ENCODE measurements at places on chromosomes 3 and 15.

DNA sequence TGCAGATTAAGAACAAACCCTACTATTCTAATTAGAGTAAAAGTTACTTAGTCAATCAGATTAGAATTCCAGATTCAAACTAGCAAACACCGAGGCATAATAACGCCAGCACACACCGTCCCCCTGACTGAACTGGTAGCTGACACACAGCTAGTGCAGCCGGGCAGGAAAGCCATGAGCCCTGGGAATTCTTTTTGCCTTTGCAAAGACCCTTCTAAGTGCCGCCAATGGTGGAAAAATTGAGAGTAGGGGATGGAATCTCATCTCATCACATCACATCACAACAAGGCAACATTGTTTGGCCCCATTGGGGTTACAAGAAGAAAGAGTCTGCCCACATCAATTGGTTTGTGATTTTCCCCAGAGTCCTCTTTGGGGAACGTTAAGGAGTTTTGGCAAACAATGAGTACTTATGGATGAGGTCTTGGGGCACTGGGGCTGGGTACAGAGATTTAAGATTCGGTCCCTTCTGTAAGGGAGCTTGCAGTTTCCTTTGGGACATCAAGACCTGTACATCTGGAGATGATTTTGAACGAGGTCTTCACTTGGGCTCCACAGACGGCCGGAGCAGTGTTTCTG lies 120.4 kb upstream of the MEF2A start:
- DNase-seq: no peak

DNA sequence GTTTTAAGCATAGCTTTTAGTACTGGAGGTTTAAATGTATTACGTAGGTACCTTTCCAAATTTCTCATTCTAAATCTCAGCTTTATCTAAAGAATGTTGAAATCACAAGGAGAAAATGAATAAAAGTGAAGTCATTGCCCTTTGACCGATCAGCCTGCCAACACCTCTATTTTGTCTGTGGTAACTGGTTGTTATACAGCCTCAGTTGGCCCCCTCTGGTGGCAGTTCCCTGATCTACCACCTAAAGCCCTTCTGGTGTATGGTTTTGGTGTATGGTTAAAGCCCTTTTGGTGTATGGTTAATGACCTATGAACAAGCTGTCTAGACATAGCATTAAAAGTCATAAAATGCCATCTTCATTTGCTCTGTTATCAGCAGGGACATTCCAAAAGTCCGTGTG lies 378.2 kb upstream of the AZI2 start:
- DNase-seq: peak; percentile 49

- no peak for DNase-seq
Observed at GRCh38 chr3:43970351-43970750, 271.3 kb upstream of the TOPAZ1 start.

DNA sequence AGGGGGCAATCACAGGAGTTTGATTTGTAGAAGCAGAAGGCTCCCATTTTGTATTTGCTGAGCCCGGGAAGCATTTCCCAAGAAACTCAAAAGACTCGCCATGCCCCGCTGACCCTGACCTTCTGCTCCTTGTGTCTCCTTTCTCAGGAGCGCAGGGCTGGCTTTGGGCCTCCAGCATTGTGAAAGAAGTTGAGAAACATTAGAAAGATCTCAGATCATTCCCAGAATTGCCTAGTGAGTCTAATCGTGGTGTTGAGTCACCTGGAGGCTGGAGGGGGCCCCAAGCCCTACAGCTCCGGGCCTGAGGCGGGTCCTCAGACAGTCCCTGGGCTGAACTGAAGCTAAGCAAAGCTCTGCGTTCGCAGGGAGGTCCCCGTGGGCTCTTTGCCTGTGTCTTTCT lies 10.9 kb upstream of the PIGZ start:
- no peak for DNase-seq

DNA sequence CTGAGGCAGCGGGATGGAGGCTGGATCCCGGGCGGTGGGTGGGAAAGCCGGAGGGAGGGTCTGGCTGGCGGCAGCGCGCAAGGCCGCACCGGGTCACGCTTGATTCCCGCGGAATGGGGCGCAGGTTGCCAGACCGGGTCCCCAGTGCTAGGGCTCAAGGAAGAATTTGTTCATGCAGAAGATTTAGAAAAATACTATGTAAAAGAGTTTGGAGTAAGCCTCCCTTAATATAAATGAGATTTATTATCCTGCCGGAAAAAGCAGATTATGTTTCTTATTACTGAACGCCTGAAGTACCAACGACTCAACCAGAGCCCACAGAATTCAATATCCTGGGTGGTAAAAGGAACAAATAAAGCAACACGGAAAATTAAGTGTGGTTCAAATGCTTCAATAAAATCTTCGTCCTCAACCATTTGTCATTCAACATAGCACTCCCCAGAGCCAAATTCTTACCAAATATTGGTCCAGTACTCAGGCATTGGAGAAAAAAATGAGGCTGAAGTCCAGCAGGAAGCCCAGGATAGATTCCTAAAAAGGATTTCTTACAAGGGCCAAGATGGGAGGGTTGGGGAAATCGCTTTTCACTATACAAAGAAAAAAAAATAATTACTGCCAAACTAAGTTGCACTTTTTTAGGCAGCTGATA lies 1.2 kb upstream of the ZBTB20 start:
- DNase-seq: no peak

DNA sequence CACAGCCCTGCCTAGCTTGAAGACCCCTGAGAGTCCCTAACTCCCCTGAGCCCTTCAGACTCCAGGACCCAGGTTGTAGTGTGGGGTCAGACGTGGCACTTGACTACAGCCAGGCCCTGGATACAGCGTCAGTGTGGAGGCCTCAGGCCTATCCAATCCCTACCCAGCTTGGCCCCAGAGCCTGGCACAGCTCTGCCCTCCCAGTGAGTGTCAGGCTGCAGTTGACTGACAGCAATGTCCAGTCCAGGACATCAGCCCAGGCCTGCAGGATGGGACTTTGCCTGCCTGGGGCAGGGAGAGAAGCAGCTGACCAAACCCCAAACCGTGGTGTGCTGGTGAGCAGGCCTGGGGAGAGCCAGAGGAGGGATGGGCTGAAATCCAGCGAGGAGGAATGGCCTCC lies 27.3 kb downstream of the KLF13 start:
- no peak for DNase-seq

DNA sequence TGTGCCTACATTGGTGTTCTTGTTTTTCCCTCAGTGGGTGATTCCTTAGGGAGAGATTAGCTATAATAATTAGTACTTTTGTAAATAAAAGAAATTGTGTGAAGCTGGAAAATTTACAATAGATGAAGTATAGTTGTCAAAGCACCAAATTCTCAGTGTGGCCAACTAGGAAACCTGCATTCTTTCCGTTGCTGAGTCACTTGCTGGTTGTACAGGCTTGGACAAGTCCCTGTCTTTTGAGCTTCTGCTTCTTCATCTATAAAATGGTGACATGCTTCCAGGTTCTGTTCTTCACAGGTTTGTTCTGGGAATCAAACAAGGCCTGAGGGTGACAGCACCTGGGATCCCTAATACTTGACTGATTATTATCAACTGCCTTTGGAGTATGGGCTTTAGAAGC lies 184.1 kb upstream of the HES1 start:
- DNase-seq: no peak

GRCh38 chr3:54773271-54773670 lies 154.6 kb downstream of the LRTM1 start:
- no peak for DNase-seq

DNA sequence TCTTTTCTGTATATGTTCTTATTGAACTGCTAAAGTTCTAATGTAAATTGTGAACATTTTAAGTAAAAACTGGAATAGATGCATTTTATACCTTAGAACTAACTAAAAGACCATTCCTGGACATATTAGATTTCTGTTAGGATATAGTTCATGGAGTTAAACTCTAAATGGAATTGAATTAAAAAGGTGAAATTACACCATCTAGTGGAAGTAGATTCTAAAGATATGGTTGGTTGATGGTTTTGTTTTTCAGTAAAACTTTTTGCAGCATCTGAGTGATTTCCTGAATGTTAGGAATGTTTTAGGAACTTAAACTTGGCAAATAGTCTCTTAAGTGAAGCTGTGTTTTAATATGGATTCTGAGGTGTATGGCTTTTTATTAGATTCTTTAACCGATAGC lies 96.8 kb downstream of the SLMAP start:
- DNase-seq: no peak

GRCh38 chr15:82950295-82950694 lies 2.2 kb downstream of the HOMER2 start:
- DNase-seq: no peak

- DNase-seq: no peak
Observed at GRCh38 chr15:45027220-45027619, 4.2 kb downstream of the SORD start.

DNA sequence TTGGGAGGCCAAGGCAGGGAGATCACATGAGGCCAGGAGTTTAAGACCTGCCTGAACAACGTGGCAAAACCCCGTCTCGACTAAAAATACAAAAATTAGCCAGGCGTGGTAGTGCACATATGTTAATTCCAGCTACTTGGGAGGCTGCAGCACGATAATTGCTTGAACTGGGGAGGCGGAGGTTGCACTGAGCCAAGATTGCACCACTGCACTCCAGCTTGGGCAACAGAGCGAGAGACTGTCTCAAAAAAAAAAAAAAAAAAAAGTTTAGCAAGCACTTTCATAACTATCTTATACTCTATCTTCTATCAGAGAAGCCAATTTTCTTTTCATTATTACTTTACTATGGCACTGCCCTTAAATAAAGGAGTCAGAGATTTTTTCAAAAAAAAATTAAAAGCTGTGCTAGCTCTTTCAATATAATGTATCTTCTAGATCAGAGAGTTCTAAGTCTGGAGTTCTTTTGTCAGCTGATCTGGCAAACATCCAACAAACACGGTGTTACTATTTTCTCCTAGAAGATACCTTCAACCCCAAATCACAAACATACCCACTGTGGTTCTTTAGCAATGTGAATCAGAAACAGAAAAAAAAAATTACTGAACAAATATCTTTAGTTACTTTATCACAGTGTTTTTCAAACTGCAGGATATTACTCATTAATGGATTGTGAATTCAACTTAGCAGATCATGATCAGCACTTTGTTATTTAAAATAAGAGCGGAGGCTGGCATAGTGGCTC lies 3.0 kb downstream of the ZNF770 start:
- peak; percentile 30 for DNase-seq

- peak; percentile 78 for DNase-seq
Observed at GRCh38 chr3:197029511-197030167, at the start of gene MELTF. Gene MELTF (minus strand): TSS chr3:197029817. CDS start chr3:197029702, 115 bp downstream.

DNA sequence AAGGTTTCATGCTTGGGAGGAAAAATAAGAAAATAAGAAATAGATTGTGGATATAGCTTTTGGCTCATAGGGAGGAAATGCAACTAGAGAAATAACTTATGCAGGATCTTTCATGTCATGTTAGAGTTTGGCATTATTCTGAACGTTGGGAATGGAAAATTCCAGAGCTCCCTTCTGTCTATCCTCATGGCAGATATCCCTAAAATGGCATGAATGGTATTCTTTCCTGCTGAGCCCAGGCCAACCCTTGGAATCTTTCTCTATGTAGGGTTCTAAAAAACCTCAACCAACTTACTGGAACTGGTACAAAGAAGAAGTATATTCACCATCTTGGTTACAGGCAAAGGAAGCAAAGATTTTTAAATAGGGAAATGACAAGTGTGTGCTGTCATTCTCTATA lies 212.5 kb downstream of the CHST2 start:
- DNase-seq: no peak

- no peak for DNase-seq
Observed at GRCh38 chr3:64207289-64208080, 17.8 kb downstream of the PRICKLE2 start.

GRCh38 chr3:138203938-138204337 lies 16.8 kb downstream of the ARMC8 start:
- DNase-seq: no peak

- DNase-seq: no peak
Observed at GRCh38 chr15:43299411-43299810, 31.0 kb downstream of the LCMT2 start.

- no peak for DNase-seq
Observed at GRCh38 chr15:90106522-90107117, 4.4 kb upstream of the IDH2 start.

GRCh38 chr3:96852849-96853248 lies 38.5 kb downstream of the EPHA6 start:
- DNase-seq: no peak

GRCh38 chr3:74470313-74470712 lies 144.1 kb downstream of the CNTN3 start:
- no peak for DNase-seq

DNA sequence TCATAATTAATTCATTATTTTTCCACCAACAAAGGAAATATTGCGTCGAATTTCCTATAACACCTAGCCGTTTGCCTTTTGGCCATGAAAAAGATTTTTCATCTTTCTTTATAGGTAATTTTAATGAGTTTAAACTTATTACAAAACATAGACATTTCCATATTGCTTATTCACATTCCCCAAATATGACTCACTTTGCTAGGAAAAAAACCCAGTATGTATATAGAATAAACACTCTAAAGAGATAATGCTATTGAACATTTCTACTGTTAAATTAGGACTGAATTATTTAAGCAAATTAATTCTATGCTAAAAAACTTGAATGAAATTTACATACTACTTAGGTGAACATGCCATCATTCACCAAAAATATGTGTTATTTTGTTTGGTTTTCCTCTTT lies 16.2 kb downstream of the ZPLD1 start:
- DNase-seq: no peak

DNA sequence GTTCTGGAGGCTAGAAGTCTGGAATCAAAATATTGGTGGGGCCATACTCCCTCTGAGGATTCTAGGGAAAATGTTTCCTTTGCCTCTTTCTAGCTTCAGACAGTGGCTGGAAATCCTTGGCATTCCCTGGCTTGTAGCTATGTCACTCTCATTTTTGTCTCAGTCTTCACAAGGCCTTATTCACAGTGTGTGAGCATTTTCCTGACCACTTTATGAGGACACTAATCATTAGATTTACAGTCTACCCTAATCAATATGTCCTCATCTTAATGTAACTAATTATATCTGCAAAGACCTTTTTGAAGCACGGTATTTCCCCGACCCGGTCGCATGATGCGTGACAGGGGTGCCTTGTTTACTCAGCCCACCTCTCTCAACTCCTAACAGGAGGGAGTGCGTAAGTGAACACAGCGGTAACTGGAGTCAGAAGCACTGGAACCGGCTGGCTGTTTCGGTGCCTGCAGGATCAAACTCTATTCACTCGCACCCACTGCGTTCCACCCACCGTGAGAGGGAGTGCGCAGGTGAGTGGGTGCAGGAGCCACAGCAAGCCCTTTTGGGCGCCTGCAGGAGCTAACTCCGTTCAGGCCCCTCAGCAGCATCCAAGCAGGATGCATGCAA lies 155.0 kb downstream of the EPHA3 start:
- no peak for DNase-seq

- DNase-seq: no peak
Observed at GRCh38 chr3:181615666-181616065, 96.1 kb upstream of the SOX2 start.

GRCh38 chr3:186534113-186534669 lies 10.0 kb downstream of the CRYGS start:
- DNase-seq: peak; percentile 83

- no peak for DNase-seq
Observed at GRCh38 chr15:75651810-75652543, 4.3 kb downstream of the SNX33 start.

GRCh38 chr3:9218514-9218846 lies 31.0 kb downstream of the SRGAP3 start:
- no peak for DNase-seq
